Stimulated activated CD8-positive, alpha-beta memory T cell treated with anti-CD3 and anti-CD28 coated beads, Interleukin-12 subunit alpha, Interleukin-12 subunit beta, amount 100 ng/mL, for 1 hour (primary cell): ENCODE measurements at places on chromosomes 7 and 10.

- no peak for DNase-seq
Observed at GRCh38 chr10:121952226-121952625, 22.8 kb downstream of the NSMCE4A start.

DNA sequence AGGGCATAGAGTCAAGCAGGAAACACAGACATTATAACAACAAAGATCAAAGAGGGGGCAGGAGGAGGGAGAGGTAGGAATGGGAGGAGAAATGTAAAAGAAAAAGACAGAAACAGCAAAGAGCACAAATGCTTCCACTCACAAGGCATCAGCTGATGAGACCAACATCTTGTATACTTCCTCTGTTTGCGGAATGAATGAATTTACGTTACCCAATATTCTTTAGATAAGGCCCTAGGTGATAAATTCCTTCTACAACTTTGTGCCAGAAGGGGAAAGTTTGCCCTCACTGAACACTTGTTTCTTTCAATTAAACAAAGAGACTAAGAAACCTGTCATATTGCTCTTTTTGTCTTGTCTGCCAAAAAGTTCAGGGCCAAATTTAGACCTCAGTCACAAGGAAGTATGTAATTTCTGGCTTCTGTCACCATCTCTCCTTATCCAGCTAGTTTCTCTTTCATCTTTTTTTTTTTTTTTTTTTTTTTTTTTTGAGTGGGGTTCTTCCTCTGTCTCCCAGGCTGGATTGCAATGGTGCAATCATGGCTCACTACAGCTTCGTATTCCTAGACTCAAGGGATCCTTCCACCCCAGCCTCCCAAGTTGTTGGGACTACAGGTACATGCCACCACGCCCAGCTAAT lies 116.4 kb upstream of the NANOS1 start:
- DNase-seq = no peak

GRCh38 chr10:93755443-93756116 lies 2.2 kb upstream of the LGI1 start:
- DNase-seq = no peak

GRCh38 chr7:29564496-29565223 lies 1.0 kb downstream of the PRR15 start:
- no peak for DNase-seq

DNA sequence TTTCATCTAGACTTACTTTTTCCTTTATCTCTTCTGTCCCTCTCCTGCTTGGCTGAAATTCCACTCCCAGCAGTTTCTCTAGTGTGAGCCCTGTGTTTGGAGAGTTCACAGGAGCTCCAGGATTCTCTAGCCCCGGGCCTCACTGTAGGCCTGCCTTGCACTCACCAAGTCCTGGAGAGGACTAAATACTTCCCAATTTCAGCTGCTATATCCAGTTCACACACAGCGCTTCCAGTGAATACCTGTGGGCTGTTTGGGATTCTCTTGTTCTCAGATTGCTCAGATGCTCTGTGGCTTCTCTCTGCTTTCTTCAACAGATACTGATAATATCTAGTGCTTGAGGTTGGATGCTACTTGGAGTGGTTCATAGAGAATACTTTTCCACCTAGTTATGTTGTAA lies 46.0 kb downstream of the MINPP1 start:
- DNase-seq = no peak

DNA sequence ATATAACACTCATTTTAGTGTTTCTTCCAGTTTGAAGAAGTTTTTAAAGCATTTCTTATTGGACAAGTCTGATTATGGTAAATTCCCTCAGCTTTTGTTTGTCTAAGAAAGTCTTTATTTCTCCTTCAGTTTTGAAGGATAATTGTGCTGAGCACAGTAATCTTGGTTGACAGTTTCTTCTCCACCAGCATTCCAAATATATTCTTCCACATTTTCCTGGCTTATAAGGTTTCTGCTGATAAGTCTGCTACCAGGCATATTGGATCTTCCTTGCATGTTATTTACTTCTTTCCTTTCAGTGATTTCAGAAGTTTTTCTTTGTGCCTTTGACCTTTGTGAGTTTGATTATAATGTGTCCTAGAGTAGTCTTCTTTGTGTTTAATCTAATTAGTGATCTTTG lies 210.7 kb downstream of the ADK start:
- DNase-seq = no peak

DNA sequence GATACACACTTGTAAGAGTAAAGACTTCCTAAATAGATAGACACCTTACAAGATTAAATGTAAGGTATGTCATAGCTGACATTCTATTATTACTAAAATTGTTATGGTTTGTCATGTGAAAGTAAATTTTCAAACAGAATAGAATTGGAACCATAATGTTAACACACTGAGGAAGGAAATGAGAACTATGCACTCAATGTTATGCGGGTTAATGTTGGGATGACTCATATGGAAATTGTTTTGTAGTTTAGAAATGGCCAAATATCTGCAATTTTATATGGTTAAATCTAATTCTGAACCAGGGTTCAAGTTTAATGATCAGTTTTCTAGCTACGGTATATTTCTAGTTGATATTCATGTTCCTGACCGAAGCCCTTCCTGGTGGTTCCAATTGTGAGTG lies 214.2 kb upstream of the ADO start:
- no peak for DNase-seq

DNA sequence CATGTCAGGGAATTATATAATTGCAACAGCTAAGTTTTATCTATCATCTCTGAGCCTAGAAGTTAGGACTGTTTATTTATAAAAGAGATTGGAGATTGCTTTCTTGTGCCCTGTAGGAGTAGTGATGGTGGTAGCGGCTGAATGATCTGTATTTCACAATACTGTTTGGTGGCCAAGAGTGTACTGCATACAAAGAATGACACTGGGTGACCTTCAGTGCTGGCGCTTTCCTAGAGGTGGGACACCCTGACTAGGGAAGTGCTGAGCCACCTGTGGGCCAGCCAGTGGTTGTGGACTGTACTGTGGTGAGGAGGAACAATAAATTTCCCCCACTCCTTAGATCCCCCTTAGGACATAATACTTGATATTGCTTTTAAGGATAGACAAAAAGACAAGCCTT lies 53.0 kb downstream of the COPG2 start:
- DNase-seq = no peak

DNA sequence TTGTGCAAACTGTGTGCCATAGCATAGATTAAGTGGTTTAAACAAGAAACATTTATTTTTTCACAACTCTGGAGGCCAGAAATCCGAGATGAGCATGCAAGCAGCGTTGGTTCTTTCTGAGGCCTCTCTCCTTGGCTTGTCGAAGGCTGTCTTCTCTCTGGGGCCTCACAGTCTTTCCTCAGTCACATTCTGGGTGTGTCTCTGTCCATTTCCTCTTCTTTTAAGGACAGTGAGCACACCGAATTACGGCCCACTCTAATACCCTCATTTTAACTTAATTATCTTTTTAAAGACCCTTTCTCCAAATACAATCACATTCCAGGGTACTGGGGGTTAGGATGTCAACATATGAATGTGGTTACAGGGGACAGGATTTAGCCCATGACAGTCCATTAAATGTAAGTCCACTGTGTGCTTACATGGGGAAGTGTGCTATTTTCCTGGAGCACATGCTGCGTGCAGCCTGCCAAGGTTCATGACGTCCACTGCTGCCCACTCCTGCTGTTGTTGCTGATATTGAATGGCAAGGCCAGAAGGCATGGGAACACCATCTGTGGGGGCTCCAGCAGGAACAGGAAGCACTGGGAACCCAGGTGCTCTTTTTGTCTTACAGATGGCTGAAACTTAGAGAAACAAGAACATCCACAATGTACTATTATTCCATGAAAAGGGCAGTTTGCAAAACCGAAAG lies 365.5 kb downstream of the GALNT17 start:
- DNase-seq = no peak

DNA sequence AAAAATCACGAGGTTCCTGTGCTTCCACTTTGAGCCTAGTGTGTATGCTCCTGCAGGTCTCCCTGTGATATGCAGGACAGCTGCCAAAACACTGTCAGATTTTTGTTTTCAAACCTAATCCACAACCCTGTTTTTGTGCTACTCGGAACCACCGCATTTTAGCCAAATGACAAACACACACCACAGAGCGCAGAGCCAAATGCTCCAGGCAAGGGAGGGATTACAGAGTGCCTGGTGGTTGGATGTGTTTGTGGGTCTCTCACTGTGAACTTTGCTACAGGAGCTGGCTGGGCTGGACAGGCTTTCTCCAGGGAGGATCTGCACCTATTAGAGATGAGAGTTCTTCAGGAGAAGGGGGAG lies 5.7 kb upstream of the RBM28 start:
- DNase-seq = no peak

DNA sequence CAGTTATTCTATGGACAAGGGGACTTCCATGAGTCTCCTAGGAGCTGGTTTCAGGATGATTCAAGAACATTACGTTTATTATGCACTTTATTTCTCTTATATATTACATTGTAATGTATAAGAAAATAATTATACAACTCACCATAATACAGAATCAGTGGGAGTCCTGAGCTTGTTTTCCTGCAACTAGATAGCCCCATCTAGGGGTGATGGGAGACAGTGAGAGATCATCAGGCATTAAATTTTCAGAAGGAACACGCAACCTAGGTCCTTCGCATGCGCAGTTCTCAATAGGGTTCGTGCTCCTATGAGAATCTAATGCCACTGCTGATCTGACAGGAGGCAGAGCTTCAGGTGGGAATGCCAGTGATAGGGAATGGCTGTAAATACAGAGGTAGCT lies 137.9 kb downstream of the ANKRD30A start:
- DNase-seq = no peak

DNA sequence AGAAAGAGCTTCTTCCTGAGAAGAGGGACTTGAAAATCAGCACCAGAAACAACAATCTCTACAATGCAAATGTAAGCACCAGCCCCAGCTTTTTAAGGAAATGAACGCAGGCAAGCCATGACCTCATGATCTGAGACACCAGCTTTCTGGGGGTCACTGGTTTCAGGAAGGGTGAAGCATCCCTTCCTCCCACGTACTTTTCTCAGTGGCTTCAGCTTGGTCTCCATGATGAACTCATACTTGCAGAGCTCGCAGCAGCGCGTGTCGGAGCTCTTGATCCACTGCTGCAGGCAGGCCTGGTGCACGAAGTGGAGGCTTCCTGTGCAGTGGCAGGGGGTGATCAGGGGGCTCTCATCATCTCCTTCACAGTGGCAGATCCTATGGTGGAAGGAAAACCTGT lies 87.0 kb downstream of the ALOX5 start:
- no peak for DNase-seq

DNA sequence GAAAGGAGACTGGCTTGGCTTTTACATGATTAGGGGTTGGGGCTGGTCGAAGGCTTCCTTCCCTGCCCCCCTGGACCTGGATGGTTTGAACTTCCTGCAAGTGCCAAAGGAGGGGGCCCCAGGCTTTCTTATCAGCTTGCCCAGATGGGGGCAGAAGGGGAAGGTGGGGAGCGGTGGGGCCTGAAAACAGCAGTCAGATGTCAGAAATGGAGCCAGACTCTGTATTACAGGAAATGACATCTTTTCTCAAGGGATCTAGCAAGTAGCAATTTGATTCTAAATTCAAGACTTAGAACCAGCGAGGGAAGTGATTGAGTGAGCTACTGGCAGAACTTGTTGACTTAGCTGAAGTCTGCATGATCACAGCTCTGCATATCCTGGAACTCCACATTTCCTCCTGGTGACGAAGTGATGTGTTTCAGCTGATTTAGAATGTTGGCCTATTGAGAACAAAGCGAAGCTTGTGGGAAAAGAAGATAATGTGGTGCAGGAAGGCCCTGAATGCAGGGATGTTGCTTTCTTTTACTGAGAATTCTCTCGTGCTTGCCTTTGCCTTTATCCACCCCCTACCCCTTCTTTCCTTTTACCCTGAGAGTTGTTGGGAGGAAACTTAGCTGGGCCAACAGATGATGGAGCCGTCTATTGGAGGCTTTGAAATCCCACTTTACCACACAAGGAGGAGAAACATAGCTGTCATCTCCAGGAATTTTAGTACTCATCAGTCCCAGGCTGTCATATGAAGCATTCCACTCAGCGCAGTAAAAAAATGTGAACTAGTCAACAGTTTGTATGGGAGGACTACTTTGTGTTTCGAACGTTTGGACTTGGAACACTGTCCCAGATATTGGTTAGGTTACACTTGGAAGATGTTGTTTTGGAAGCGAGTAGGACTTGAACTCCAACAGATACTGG lies 43.2 kb downstream of the CCNY start:
- DNase-seq = no peak

GRCh38 chr10:74084955-74085354 lies 65.7 kb downstream of the AP3M1 start:
- no peak for DNase-seq

GRCh38 chr7:9204571-9204970 lies 771.2 kb downstream of the NXPH1 start:
- no peak for DNase-seq

DNA sequence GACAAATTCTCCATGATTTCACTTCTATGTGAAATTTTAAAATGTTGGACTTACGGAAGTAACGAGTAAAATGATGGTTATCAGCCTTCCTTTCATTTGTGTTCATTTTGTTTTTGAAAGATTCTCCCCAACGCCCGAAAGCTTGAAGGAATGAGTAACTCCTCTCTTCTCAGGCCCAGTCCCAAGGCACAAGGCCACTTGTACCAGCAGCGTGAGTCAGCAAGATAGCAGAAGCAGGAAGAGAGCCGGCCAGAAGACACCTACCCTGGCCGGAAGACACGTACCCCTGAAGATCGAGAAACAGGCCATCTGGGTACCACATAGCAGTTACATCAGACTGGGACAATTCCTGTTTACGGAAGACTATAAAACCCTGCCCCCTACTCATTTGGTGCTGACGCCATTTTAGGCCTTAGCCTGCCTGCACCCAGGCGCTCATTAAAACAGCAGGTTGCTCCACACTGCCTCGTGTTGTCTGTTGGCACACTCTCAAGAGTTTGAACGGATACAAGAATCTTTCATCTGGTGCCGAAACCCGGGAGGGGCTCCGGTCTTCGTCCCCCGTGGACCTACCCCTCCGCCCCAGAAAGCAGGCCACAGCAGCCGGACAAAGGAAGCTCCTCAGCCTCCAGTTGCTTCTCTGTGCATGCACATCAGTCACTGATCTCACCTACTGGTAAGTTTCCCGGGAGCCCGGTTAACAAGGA lies 60.4 kb downstream of the LRRC17 start:
- DNase-seq = no peak

DNA sequence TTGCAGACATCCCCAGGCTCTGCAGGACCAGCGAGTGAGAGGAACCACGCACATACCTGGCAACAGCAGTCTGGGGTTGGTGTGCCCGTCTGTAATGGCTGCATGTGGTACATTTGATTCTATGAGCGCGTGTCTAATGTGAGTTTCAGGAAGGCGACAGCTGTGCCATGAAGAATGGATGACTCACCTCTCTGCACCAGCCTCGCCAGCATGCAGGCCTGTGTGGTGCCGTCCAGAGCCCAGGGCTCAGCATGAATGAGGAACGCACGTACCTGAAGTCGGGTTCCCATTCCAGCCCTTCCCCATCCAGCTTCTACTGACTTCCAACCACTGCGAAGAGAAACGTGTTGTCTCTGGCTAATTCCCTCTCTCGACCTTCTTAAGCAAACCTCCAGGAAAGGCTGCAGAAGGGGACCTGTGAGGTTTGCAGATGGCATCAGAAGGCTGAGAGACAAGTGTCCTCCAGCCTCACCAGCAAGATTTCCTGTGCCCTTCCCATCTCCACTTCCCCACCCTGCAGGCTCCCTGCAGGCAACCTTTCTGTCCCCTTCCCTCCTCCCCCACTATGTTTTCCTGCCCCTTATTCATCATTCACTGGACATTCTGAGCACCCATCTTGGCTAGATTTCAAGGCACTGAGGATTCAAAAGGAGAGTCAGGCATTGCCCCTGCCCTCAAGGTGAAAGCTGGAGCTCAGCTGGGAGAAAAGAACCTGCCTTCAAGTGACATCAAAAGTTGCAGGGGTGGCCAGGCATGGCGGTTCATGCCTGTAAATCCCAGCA lies 54.3 kb downstream of the ASB13 start:
- DNase-seq = no peak
